ENCODE measurements at places on chromosomes 11 and 22.

- no peak for DNase-seq
Observed at GRCh38 chr11:112210890-112211289, 15.3 kb upstream of the PTS start.

- no peak for DNase-seq
Observed at GRCh38 chr22:20407829-20408228, 13.9 kb downstream of the ZNF74 start.

GRCh38 chr22:30780026-30780425 lies 85.4 kb downstream of the OSBP2 start:
- no peak for DNase-seq

DNA sequence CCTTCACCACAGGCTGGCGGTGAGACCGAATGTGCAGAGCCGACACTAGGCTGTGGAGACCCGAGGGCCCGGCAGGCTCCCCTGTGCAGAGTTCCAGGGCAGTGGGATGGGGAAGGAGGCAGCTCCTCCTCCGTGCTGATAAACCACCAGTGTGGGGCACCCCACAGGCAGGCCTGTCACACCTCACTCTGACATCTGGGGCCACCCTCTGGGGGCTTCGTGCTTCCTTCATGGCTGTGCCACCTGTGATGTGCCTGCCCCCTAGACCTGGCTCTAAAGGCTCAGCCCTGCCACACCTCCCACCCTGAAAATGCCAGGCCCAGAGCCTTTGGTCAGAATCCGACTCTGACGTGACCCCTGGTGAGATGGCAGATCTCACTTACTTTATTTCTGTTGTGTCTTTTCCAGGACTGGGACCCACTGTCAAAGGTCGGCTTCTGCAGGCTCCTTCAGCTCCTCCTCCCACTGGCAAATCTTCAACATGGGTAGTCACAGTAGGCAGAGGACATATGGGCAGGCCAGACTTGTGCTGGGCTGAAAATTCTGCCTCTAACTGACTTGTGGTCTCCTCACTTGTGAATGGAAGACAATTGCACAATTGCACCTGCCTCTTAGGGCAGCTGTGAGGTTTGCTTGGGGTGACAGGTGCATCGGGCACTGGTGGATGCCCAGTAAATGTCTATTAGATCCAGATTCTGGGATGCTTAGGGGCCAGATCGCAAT lies 46.2 kb upstream of the TSKU start:
- no peak for DNase-seq

- no peak for DNase-seq
Observed at GRCh38 chr11:68812526-68812925, 29.2 kb downstream of the CPT1A start.

- DNase-seq: no peak
Observed at GRCh38 chr11:120178561-120179056, 32.2 kb upstream of the OAF start.

- DNase-seq: no peak
Observed at GRCh38 chr11:12723421-12724300, 49.4 kb downstream of the TEAD1 start.

DNA sequence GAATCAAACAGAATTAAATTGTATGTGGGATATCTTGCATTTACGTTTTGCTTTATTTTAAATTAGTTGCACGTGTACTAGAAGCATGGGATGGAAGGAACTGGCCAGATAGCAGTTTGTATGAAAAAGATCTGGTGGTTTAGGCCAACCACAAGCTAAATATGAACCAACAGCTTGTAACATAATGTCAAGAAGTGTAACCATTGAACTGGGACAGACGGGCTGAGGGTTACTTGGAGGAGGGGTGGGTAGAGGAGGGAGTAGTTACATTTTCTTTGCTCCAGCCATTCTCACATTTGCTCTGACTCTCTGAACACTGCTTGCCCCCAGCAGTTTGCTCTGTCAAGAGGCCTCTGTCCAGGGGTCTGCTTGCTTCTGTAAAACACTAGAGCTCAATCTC lies 31.7 kb upstream of the CXCR5 start:
- no peak for DNase-seq

- DNase-seq: no peak
Observed at GRCh38 chr11:99759787-99760186, 739.0 kb downstream of the CNTN5 start.

- DNase-seq: no peak
Observed at GRCh38 chr22:31537019-31537535, 40.7 kb downstream of the SFI1 start.

- no peak for DNase-seq
Observed at GRCh38 chr22:19466126-19466716, 12.8 kb downstream of the UFD1 start.

GRCh38 chr11:6480299-6480914 lies 724 bp downstream of the ARFIP2 start:
- no peak for DNase-seq

DNA sequence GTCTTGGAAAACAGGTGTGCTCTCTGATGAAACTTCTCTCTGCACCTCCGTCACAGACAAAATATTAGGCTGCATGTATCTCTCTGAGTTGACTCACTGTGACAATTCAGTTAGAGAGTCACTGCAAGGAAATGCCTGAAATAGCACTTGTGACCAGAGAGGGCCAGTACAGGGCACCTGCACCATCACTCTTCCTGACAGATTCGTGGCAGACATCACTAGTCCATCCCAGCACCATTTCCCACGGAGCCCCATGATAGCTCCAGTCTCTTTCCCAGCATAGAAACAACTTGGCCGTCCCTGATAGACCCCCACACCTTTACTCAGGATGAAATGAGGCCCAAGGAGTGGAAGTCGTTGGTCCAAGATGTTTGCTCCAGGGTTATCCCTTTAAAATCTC lies 73.3 kb upstream of the ISX start:
- DNase-seq: no peak

- DNase-seq: no peak
Observed at GRCh38 chr11:19472679-19473078, 231.9 kb upstream of the E2F8 start.

GRCh38 chr11:27596388-27596787 lies 89.8 kb upstream of the LIN7C start:
- DNase-seq: no peak

Measured in CD4-positive, alpha-beta T cell (primary cell).